ENCODE measurements at places on chromosomes 5 and 9.

DNA sequence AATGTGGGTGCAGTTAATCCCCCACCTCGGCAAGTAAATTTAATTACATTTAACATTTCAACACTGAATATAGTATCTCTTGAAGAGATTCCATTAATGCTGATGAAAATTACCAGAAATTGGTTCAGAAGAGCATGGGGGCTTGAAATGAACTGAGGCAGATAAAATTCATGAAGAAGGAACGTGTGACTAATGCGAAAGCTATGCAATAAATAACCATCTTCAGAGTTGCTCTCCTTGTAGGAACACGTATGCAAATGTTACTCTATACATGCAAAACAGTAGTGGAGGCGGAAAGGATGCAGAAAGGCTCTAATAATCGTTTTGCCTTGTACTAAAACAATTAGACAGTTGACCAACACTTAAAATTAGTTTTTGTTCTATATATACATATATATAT, 320.2 kb downstream of the CTNND2 start:
- no peak for DNase-seq

DNA sequence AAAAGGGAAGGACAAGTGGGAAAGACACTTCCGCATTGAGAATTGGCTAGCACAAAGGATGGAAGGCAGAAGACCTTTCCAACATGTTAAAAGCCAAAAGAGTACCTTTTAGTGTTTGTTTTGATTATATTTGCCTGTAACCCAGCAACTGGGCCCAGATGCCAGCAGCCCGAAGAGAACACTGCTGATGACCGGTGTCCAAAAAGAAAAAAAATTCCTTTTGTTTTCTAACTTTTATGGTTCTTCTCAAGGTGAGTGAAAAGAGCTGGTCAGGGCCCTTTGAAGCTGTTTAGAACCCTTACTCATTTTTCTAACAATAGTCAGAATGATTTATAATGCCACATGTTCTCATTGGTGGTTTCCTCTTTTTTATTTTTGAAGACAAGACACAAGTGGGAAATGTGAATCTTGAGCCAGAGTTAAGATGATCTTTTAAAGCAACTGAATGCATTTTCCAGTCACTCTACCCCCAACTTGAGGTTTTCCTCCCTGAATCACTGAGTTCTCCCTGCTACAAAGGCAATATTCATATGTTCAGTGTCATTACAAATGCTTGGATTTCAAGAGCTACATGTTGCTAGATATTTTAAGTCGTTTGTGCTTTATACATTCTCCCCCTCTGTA, 32.3 kb upstream of the ZNF462 start:
- no peak for DNase-seq

DNA sequence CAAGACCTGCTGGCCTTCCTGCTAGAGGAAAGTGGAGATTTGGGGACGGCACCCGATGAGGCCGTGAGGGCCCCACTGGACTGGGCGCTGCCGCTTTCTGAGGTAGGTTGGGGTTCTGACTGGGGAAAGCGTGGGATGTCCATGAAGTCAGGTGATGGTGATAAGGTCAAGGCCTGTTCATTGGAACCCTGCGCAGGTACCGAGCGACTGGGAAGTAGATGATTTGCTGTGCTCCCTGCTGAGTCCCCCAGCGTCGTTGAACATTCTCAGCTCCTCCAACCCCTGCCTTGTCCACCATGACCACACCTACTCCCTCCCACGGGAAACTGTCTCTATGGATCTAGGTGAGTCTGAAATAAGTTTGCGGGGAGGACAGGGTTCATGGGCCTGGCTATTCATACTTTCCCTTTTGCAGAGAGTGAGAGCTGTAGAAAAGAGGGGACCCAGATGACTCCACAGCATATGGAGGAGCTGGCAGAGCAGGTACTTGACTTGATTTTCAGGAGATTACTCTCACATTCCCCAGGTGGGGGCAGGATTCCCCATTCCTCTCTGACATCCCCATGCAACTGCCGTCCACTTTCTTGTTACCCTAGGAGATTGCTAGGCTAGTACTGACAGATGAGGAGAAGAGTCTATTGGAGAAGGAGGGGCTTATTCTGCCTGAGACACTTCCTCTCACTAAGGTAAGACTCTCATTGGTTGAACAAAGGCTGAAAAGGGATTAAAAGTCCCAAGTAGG, 505 bp downstream of the CREB3 start:
- DNase-seq = no peak

DNA sequence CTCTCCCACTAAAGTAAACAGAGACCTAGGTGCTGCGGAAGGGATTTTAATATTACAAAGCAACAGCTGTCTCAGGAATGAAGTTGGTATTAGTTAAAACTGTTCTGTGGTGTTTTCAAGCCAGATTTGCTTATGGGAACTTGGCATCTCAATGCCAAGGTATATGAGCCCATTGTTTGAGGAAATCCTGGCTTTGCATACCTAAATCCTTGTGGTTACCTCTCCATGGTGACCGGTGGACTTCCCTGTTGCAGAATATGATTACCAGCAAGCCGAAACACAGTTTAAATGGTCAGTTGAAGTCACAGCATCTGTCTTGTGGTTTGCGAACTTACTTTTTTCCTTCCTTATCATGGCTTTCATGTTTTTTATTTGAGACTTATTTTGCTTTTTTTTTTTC, 62.3 kb upstream of the TXNDC8 start:
- DNase-seq = no peak

GRCh38 chr5:167903243-167903642, 388.2 kb upstream of the WWC1 start:
- no peak for DNase-seq

Data from NCI-H1417 treated with DMSO at 0.1 percent for 48 hours (cell line).